SK-MEL-5 (cell line): ENCODE measurements at places on chromosomes 16 and 17. TPM values are rescaled to one million over a fixed set of nuclear protein-coding genes. Genes with fewer than 3 reads are reported as not detected.
A peak's percentile ranks its signal among the peaks of the same experiment; 100 is the strongest.

GRCh38 chr16:56360117-56361008 is 65.0 kb downstream of the AMFR start:
- DNase-seq, result no peak

GRCh38 chr17:38676706-38677504 is 2.1 kb upstream of the EPOP start:
- DNase-seq, result peak; percentile 89

- no peak for DNase-seq
Observed at GRCh38 chr17:72520665-72521303, 400.0 kb downstream of the SOX9 start.

DNA sequence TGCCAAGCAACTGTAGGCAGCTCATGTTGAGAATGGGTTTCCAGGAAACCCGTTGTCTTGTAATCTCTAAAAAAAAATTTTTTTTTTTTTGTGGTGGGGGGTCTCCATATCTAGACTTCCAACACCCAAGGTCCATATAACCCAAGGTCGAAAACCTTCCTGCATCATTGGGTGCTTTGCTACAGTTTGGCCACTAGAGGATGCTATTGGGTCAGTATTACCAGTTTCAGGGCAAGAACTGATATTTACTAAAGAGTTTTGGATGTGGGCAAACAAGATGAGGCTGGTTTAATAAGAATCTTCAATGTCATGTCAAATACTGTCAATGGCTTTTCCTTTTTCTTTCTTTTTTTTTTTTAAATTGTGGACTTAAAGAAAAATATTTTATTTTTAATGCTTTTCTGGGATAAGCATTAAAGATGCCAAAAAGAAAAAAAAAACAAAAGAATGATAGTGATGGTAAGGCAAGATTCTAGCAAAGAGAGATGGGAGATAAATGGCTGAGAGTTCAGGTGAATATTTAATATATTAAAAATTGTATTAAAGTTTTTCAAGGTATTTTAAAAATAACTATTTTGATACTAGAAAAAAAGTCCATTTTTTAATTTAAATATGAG is 62.2 kb downstream of the DHRS7C start:
- DNase-seq, result peak; percentile 76

Gene CCL14
- not detected in 2 replicates for total RNA-seq
